ENCODE measurements at places on chromosomes 5 and 9. TPM values are rescaled to one million over a fixed set of nuclear protein-coding genes. Genes with fewer than 3 reads are reported as not detected.

DNA sequence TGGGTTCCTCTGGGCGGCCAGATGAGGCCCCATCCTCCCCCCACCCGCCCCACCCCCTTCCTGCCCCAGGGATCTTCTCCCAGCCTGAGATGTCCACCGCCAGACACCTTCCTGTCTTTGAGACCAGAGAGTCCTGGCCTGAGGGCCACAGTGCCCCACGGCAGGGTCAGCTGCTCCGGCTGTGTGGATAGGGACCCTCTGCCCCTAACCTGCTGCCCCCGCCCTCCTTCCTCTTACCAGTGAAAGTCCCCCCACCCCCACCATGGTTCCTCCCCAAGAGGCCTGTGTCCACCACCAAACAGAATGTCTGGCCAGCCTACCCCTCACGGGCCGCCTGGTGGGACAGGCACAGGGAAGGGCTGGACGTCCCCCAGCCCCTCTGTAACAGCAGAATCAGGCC, 43.0 kb upstream of the UBAC1 start:
- H3K36me3 ChIP-seq = no peaks in the 10 kb centered on the region
- H3K4me3 ChIP-seq = no peak overlapping the region
- H3K27ac ChIP-seq = no peak overlapping the region
- DNase-seq = no peak
- H3K4me1 ChIP-seq = peaks cover 35% of the 10 kb centered on the region
- no peaks in the 10 kb centered on the region for H3K27me3 ChIP-seq

DNA sequence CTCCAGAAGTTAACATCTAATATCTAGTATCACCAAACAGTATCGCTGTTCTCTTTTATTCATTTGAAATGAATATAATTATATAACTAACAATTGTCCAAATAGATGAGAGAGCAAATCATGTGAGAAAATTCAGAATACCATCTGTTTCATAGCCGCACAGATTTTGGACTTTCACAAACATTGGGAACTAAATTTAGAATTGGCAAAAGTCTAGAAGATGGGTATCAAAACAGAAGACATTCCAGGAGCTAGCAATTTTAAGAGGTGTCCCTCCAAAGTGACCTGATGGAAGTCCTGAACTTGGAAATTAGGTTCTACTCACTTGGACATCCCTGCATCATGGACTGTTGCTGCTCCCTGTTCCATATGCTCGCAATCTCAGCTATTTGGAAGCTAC, 57.0 kb upstream of the FSD1L start:
- H3K36me3 ChIP-seq = no peaks in the 10 kb centered on the region
- DNase-seq = no peak
- H3K27ac ChIP-seq = no peak overlapping the region
- H3K27me3 ChIP-seq = no peaks in the 10 kb centered on the region
- no peaks in the 10 kb centered on the region for H3K4me1 ChIP-seq

DNA sequence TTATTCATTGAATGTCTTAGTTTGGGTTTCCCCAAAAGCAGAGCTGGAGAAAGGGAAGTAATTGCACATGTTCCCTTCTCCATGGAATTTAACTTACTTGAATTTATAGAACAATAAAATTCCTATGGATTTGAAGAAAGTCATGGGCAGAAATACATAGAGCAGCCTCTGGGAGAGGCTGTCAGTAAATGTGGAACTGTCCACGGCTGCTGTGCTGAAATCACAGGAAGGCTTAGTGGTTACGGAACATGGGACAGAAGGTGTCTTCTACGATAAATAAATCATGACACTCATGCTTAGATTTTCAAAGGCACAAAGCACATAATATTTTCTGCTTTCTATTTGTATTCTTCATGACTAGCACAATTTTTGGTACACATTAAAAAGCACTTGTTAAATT, 440.6 kb upstream of the IZUMO3 start:
- H3K4me3 ChIP-seq = no peak overlapping the region
- H3K27me3 ChIP-seq = no peaks in the 10 kb centered on the region
- no peaks in the 10 kb centered on the region for H3K4me1 ChIP-seq
- H3K36me3 ChIP-seq = no peaks in the 10 kb centered on the region
- DNase-seq = no peak

GRCh38 chr9:95082401-95083084, 235.0 kb downstream of the FANCC start:
- H3K36me3 ChIP-seq = no peaks in the 10 kb centered on the region
- DNase-seq = no peak
- no peak overlapping the region for H3K4me3 ChIP-seq

GRCh38 chr9:91166796-91167366, 194.8 kb downstream of the AUH start:
- H3K36me3 ChIP-seq = no peaks in the 10 kb centered on the region
- DNase-seq = no peak
- no peaks in the 10 kb centered on the region for H3K4me1 ChIP-seq
- no peak overlapping the region for H3K27ac ChIP-seq
- no peak overlapping the region for H3K4me3 ChIP-seq

DNA sequence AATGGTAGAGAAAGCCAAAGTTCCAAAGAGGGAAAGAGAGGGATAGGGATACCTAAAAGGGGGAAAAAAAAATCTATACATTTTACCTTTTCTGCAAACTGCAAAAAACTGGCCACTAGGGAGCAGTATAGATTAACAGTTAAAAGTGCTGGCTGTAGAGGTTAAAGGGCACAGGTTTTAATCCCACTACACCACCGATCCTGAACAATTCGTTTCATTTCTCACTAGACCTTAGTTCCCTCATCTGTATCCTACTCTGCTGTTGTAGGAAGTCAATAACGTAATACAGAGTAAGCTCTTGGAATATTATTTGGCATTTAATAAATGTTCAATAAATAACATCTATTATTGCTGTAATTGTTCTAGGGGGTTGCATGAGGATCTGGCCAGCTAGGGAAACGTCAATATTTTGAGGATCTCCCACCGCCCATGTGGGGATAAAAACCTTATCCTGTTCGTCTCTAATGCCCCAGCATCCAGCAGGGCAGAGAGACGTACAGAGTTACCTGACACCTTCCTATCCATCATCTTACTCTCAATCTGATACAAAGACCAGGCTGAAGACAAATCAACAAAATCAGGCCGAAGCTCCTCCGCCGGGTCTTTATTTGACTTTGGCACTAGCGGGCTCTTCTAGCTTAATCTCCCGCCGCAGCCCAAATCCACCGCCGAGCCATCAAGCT, 757 bp downstream of the CDC26 start:
- H3K27me3 ChIP-seq = no peaks in the 10 kb centered on the region
- DNase-seq = peak; percentile 22
- H3K27ac ChIP-seq = peak overlapping the region; percentile 94
- peaks cover 4% of the 10 kb centered on the region for H3K36me3 ChIP-seq
- H3K4me1 ChIP-seq = peaks cover 5% of the 10 kb centered on the region

DNA sequence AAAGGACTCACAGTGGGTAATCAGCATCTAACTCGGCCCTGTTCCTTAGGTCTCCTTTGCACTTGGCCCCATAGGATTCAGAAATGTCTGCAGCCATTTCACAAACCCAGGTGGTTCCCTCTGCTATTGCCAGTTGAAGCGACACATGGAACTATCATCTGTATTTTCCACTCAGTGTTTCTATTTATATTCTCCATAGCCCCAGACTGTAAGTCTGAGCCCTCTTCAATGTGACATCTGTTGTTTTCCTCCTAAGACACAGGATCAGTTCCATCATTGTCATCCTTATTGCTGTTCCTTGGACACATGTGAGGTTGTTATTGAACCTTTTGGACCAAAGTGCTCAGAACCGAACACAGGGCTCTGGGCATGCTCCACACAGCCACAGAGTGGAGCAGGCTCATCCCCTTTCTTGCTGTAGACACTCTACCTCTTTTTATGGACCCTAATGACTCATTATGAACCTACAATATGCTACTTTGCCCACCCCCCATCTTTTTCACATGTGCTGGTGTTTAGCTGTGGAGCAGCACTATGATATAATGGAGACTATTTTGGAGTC, 36.4 kb downstream of the GARNL3 start:
- no peak overlapping the region for H3K27ac ChIP-seq
- no peak for DNase-seq
- H3K4me1 ChIP-seq = no peaks in the 10 kb centered on the region
- no peaks in the 10 kb centered on the region for H3K36me3 ChIP-seq

DNA sequence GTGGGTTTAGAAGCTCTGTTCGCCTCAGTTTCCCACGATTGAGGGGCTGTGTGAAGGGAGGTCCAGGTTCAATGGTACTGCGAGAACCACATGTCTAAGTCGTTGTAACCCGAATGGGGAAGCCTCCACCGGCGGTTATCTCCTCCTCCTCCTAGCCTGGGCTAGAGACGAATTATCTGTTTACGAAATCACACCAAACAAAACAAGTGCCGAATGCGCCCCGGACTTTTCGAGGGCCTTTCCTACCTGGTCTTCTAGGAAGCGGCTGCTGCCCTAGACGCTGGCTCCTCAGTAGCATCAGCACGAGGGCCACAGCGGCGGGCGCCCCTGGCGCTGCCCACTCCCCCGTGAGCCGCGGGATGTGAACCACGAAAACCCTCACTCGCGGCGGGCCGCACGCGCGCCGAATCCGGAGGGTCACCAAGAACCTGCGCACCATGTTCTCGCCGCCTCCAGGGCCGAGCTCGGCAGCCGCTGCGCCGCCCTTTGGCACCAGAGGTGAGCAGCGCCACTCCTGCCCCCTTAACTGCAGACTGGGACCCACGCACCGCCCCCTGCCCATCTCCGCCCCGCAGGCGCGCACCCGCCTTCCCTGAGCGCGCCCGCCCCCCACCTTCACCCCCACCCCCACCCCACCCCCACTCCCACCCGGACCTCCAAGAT, at the start of gene CDKN2A:
Gene CDKN2A, minus strand, starts transcription at position 500 of the 663 bp plus-strand sequence.
- peaks cover 8% of the 10 kb centered on the region for H3K4me1 ChIP-seq
- peak; percentile 61 for DNase-seq
- H3K4me3 ChIP-seq = peak within 1 kb of the TSS; percentile 82
- no peaks in the 10 kb centered on the region for H3K36me3 ChIP-seq
- peak within 1 kb of the TSS; percentile 61 for H3K27ac ChIP-seq

- H3K36me3 ChIP-seq = no peaks in the 10 kb centered on the region
- H3K4me1 ChIP-seq = no peaks in the 10 kb centered on the region
- no peak for DNase-seq
- H3K4me3 ChIP-seq = no peak overlapping the region
- H3K27me3 ChIP-seq = no peaks in the 10 kb centered on the region
Observed at GRCh38 chr5:57103317-57103907, 70.4 kb upstream of the GPBP1 start.

DNA sequence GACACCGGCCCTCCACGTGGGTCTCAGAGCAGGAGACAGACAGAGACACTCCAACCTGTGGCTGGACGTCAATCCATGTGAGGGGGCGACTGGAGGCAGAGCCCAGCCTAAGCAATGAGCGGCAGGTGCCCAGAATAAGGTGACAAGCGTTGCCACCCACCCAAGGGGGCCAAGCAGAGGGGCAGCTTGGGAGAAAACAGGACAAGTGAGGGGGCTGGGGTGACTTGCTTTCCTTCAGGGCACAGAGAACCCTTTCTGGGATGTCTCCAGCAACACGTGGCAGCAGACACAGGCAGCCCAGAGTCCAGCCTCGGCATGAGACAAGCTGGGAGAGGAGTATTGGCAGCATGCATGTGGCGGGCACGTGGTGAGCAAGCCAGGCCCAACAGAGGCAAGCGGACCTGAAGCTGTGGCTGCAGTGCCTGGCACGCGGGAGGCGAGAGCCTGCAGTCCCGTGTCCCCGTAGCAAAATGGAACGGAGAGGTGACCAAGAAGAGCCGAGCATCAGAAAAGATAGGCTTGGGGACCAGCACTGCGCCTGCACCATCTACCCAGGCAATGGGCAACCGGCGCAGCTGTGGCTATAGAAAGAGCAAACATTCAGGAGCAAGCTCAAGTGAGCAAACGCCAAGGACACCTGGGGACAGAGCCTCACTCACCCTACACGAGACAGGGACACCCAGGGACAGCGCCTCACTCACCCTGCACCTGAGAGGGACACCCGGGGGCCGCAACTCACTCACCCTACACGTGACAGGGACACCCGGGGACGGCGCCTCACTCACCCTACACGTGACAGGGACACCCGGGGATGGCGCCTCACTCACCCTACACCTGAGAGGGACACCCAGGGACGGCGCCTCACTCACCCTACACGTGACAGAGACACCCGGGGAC, 6.2 kb downstream of the TERT start:
- H3K36me3 ChIP-seq = no peaks in the 10 kb centered on the region
- no peak overlapping the region for H3K27ac ChIP-seq
- H3K27me3 ChIP-seq = no peaks in the 10 kb centered on the region
- DNase-seq = no peak
- H3K4me1 ChIP-seq = no peaks in the 10 kb centered on the region

OBP2B gene
- 34.0 TPM for total RNA-seq

SHISAL2B gene
- 0.74 TPM for total RNA-seq

Data from testis (tissue), 5 donors.